T-helper 2 cell (primary cell): ENCODE measurements at places on chromosomes 11 and 22.
A peak's percentile ranks its signal among the peaks of the same experiment; 100 is the strongest.

GRCh38 chr22:35498026-35498800 lies 42.4 kb upstream of the RASD2 start:
- no peak for DNase-seq

DNA sequence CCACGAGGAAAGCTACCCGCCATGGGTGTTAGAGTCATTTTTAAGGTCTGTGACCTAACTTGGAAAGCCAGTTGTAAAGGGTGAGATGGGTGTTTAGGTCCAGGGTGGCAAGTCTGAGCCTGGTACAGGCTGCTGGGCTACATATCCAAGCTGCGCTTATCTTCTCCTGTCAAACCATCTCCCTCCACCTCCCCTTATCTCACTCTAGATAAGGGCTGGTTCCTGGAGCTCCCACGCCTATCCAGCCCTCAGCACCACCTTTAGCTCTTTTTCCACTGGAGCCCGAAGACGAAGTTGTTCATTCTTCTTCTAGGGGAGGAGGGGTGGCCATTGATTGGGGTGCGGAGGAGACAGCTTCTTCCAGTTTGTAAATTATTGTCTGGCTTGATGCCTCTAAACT lies 48.5 kb downstream of the MICAL2 start:
- DNase-seq, result no peak

GRCh38 chr11:95788921-95789505 lies 569 bp downstream of the FAM76B start:
- DNase-seq, result peak; percentile 12

- peak; percentile 58 for DNase-seq
Measured at GRCh38 chr11:117979481-117980211, 6.5 kb upstream of the IL10RA start.

- no peak for DNase-seq
Measured at GRCh38 chr11:45165806-45166603, 19.6 kb downstream of the PRDM11 start.

GRCh38 chr11:2273311-2273710 lies 2.9 kb upstream of the ASCL2 start:
- DNase-seq, result no peak

DNA sequence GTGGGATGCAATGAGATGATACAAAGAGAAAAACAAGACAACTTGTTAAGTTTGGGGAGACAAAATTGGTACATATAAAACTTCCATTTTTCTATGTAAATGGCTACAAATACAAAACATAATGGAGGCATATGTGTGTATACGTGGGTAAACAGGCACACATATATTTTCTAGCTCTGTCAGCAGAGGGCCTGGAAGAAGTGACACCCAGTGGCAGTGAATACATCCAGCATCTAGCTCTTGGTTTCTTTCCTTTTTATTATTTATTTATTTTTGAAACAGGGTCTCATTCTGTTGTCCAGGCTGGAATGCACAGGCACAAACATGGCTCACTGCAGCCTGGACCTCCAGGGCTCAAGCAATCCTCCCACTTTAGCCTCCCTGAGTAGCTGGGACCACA lies 5.0 kb upstream of the RASL10A start:
- DNase-seq, result no peak

DNA sequence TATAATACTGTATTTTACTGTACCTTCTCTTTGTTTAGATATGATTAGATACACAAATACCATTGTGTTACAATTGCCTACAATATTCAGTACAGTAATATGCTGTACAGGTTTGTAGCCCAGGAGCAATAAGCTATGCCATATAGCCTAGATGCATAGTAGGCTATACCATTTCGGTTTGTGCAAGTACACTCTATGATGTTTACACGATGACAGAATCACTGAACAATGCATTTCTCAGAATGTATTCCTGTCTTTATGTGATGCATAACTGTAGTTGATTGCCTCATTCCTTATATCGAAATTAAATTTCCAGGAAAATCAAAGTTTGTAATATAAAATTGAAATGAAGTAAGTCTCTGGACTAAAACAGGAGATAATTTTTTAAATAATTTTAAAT lies 49.3 kb upstream of the OR5P2 start:
- DNase-seq, result no peak

- no peak for DNase-seq
Measured at GRCh38 chr11:115257270-115257669, 246.9 kb downstream of the CADM1 start.

DNA sequence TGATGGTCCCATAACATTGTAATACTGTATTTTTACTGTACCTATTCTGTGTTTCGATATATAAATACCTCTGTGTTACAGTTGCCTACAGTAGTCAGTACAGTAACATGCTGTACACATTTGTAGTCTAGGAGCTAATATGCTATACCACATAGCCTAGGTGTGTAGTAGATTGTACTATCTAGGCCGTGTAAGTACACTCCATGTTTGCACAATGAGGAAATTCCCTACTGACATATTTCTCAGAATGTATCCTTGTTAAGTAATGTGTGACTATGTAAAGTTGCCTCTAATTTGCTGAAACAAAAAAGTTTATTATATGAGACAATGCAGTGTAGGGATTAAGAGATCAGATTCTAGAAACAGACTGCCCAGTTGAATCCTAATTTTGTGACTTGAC lies 21.3 kb downstream of the CAPRIN1 start:
- DNase-seq, result no peak

- DNase-seq, result no peak
Measured at GRCh38 chr11:832529-833113, at the start of gene CD151. CD151 (plus strand) TSS chr11:832952; CDS start chr11:836070, 3,118 bp downstream.

DNA sequence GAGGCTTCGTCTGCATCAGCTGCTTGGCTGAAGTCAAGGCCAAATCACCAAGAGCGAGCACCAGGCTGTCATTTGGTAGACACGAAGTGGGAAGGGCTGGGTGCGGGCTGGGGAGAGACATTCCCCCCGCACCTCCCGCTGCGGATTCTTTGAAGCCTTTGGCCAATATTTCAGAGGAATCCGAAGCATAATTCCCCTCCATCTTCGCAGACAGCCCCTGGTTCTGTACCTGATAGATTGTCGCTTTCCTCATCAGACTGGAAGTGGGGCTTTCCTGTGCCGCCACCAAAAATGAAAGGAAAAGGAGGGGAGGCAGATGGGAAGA lies 15.3 kb downstream of the BLID start:
- DNase-seq, result no peak

DNA sequence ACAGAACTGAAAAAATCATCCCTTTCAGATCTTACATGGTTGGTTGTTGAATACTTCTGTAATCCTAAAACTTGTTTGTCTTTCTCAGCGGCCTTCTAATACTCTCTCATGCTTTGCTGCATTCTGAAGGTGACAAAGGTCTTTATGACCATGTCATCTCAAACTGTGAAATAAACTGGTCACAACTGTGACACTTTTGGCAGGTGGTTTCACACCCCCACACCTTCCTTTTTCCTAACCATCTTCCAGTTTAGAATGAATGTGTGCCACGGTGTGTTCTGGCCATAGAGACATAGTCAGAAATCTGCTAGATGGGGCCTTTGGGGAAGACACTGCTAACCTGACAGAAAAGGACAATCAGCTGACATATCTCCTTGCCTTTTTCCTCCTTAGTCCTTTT lies 14.7 kb upstream of the RFPL3 start:
- no peak for DNase-seq

- DNase-seq, result no peak
Measured at GRCh38 chr22:42805998-42806830, 50.9 kb downstream of the ARFGAP3 start.

DNA sequence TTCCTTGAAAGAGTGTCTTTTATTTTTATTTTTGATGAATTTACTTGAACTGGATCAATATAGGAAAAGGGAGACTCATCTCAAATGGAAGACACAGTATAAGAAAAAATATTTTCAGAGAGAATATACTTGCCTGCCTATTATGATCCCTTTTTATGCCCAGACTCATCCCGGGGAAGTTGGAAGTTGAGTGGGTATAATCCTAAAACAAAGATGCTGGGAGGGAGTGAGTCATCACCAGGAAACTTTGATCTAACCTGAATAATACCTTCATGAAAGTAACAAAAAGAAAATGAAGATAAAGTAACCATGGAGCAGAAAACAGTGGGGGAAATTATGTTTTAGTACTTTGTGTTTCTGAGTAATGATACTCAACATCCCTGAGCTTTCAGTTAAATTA lies 1514.0 kb downstream of the FAM181B start:
- DNase-seq, result no peak

- no peak for DNase-seq
Measured at GRCh38 chr22:20567993-20568417, 60.6 kb downstream of the MED15 start.

DNA sequence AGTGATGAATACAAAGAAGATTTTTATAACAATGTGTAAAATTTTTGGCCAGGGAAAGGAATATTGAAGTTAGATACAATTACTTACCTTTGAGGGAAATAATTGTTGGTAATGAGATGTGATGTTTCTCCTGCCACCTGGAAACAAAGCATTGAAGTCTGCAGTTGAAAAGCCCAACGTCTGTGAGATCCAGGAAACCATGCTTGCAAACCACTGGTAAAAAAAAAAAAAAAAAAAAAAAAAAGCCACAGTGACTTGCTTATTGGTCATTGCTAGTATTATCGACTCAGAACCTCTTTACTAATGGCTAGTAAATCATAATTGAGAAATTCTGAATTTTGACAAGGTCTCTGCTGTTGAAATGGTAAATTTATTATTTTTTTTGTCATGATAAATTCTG lies 5.3 kb downstream of the BIRC3 start:
- no peak for DNase-seq

- no peak for DNase-seq
Measured at GRCh38 chr22:27101288-27101687, 443.9 kb downstream of the MIAT start.

- DNase-seq, result no peak
Measured at GRCh38 chr11:34305193-34305592, 52.6 kb downstream of the ABTB2 start.

DNA sequence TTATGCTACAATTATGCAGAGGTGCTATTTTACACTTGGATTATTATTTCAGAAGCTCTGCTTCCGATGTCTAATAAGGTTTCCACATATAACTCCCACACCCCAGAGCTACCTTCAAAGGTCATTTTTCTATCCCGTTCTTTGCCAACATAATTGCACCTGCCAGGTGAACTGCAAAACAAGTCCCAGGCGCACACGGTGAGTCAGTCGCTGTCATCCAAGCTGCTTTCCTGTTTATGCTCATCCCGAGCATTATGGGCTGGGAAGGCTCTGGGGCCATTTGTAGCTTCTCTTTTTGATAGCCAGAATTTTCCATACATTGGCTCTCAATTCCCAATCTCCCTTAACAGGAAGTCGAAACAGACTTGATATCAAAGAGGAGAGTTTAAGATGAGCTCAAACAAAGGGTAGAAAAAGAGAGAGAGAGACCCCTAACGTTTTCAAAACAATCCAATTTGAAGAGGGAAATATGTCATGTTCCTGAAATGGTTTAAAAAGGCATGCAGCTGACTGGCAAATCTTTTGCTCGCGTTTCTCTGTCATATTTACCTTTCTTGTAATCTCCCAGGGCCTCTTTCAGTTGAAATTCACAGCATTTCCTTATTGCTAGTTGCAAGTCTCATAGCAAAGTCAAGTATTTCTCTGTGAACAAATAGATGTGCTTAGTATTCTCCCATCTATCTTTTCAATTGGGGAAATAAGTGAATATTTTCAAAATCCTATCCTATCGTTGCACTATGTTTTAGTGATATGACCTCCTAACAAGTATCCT lies 815.9 kb downstream of the KCNA4 start:
- no peak for DNase-seq

DNA sequence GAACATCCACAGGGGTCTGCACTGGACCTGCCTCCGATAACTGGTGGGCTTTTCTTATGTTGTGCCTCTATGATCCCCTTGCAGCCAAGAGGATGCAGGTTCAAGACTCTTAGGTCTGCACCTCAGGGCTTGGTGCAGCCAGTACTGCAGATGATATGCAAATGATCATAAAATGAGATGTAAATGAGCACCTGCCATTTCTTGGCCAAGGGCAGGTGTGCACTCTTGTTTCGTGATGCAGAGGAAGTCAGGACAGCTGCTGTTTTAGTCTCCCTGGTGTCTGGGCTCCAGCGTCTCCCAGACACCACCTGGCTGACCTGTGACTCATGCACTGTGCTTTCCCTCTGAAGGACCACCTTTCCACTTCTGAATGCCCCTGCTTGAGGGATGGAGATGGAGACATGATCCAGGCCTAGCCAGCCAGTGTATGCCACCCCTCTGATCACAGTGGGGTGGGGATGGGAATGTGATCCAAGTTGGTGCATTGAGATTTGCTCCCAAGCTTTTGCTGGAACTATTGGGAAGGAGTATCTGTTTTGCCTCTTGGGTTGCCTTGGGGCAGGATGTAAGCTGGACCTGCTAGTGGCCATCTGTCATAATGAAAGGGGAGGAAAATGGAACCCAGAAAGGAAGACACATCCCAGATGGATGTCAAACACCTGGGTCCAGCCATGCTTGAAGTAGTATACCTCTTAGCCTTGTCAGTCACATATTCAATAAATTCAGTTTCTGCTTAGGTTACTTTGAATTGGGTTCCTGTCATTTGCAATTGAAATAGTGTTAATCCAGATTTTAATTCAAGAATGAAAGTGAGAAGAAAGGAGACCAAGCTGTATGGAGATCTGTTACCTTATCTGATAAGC lies 3.3 kb upstream of the KCNJ11 start:
- DNase-seq, result no peak

- DNase-seq, result no peak
Measured at GRCh38 chr11:1303973-1304372, 5.5 kb downstream of the TOLLIP start.

- DNase-seq, result no peak
Measured at GRCh38 chr11:100832829-100833228, 145.7 kb downstream of the ARHGAP42 start.

DNA sequence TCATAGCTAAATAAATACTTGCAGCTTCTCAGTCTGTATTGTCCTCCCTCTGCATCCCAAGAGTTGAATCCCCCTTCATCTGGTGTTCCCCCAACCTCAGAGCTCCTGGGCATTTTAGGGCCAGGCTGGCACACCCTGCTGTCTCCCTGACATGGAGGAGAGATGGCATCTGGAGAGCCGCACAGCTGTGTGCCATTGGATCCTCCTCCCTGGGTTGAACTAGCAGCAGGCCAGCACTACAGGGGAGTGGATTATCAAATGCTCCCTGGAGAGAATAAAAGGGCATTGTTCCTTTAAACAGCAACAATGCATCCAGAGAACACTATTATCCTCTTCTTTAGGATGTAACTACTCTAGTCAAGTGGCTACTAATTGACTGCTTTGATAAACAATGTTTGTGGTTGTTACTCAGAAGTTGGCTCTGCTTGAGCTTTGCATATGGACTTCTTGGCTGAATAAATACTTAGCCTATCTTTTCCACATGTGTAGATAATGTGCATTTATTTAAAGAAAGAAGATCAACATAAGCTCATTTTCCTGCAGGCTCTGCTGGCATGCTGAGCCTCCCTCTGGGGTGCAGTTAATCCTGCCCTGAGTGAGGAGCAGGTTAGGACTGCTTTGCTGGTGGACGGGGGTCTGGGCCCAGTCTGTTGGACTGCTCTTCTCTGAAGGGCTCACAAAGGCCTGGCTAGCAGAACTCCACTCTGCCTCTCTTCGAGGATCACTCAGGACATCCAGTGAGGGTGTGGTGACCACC lies 897.2 kb downstream of the TBC1D22A start:
- DNase-seq, result no peak

- no peak for DNase-seq
Measured at GRCh38 chr11:2374456-2375201, 2.5 kb upstream of the CD81 start.

DNA sequence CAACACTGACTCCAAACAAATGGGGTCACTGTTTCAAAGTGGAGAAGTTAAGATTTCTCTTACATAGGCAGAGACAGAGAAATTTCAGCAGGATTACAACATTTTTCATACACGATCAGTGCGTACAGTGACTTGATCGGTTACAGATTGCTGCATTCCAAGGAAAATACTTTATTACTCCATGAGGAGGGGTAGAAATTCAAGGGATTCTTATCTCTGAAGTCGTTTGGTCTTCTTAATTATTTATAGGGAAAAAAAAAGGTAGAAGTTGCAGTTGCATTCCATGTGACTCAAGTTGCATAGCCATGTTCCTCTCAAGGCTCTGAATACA lies 10.7 kb upstream of the SMIM38 start:
- DNase-seq, result no peak
